ENCODE measurements at places on chromosomes 7 and 10. TPM values are rescaled to one million over a fixed set of nuclear protein-coding genes. Genes with fewer than 3 reads are reported as not detected.

CC2D2B gene
- 0.15 TPM for total RNA-seq

C10orf105 gene
- 0.07 TPM for total RNA-seq

DNA sequence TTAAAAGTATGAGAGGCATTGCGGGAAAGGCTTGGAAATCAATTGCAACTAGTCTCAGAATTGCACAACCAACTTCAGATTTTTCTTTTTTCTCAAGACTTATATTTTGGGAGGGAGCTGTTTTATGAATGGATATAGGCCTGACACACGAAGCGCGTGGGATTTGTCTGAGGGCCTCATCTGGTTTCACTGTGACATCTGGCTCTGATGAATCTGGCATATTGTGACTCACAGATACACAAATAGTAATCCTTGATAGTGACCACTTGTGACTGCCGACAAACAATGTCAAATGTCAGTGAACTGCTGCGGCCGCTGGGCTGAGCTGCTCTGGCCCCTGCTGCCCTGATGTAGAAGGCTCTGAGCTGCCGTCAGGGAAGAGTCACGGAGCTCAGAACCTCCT lies 655.1 kb downstream of the INHBA start:
- no peak for DNase-seq

DNA sequence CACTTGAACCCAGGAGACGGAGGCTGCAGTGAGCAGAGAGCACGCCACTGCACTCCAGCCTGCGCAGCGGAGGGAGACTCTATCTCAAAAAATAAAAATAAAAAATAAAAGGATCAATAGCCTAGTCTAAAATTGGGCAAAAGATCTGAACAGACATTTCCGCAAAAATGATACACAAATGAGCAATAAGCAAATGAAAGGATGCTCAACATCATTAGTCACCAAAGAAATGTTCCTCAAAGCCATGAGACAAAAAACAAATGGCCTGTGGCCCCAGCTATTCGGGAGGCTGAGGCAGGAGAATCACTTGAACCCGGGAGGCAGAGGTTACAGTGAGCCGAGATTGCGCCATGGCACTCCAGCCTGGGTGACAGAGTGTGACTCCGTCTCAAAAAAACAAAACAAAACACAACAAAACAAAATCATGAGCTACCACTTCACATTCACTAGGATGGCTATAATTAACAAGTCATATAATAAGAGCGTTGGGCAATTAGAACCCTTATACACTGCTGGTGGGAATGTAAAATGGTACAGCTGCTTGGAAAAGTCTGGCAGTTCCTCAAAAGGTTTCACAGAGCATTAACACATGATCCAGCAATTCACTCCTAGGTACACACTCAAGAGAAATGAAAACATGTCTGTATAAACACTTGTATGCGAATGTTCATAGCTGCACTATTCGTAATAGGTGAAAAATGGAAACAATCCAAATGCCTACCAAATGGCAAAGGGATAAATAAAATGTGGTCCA lies 3.1 kb downstream of the DAGLB start:
- DNase-seq, result no peak

ADRA2A gene
- total RNA-seq, result 14.3 TPM

DNA sequence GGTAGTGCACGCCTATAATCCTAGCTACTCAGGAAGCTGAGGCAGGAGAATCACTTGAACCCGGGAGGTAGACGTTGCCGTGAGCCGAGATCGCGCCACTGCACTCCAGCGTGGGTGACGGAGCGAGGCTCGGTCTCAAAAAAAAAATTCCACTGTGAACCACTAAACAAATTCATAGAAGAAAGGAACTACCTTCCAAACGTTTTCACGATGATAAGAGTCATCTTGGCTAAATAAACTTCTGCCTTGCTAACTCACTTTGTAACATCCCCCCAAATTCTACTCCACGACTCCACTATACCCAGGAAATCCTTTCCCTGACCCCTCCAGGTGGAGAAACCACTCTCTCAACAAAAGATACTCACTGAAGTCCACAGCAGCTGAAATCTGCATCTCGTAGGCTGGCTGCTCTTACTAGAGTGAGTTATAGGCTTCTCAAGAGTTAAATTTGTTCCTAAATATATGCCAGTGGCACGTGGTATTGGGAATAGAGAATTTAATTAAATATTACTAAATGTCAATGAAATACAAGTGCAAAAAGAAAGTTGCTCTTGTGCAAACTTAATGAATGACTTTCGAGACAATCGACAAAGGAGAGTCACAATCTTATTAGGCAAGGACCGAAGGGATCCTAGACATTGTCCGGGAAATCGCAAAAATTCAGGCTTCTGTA lies 1.6 kb upstream of the GTF2I start:
- no peak for DNase-seq

DNA sequence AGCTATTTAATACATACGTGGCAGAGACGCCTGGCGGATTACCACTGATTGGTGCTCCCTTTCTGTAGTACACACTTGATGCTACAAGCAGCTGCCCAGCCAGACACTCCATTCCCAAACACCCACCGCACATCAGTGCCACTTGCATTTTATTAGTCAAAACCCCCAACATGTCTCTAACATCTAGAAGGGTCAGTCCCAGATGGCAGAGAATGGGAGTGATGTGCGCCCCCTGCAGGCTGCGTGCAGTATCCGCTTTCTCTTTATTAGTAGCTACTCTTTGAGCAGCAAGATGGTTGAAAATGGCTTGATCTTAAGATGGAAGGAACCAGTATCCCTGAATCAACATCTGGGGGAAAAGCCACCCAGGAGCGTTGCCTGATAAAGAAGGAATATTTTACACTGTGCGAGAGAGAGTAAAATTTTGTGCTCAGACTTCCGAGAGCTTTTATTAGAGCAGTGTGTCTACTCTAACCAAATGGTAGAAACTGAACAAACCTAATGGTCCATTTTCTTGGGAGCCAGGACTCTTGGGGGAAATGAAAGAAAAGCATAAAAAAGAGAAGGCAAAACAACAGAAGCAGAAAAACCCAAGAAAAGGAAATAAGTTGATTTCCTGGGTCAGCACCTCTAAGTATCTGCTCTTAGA lies 78.3 kb downstream of the ST8SIA6 start:
- DNase-seq, result no peak

DNA sequence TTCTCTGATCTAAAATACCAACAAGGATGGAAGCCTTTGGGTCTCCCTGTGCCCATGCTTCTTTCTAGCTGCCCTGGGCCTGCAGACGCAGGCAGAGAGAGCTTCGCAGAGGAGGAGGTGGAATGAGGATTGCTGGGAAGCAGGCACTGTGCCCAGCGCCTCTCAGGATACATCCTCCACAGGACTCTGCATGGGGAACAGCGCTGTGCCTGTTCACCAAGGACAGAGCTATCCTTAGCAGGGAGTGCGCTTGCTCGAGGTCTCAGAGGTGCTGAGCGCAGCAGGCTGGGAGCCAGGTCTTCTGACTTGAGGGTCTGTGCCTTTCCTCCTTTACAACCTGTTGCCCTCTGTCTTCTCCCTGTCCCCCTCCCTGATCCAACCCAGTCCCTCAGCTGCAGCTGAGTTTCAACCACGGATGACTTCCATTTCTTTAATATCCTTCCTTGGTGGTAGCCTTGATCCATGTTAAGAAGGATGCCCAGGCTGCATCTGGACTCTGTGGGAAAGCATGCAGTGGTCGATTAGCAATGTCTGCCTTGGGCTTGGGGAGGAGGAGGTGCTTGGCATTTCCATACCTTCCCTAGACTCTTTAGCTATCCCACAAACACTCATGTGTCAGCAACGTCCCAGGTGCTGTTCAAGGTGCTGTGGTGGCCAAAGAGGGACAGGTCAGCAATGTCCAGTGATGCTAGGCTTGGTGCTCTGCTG lies 219.6 kb upstream of the GPR26 start:
- no peak for DNase-seq

DNA sequence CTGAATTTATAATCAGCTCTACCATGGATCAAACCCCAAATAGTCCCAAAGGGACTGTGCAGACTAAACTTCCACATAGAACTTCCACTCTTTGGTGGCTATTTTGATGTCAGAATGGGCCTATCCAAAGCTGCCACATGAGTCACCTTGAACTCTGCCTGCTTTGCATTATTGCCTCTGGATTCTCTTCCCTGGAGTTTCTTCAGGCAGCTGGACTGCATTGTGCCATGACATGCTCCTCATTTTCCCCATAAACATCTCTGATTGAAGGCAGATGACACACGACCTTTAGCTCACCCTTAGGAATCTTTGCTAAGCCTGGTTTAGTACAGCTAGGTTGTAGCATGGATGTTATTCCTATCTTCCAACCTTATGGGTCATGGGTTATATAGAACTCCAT lies 251.7 kb downstream of the FZD1 start:
- no peak for DNase-seq

DNA sequence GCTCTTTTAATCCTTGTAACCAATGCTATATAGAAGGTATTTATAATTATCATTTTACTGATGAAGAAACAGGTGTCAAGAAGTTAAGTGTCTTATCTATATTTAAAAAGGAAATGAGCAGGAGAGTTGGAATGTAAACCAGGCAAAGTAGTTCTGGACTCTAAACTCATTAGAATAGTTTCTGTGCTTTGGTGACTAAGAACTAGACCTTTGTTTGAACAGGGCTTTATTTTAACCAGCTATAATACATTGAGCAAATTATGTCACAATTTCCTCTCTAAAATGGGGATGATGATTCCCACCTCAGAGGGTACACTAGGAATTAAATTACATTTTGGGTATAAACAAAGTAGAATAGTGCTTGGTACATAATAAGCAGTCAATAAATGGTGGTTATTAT lies 236.0 kb downstream of the MAGI2 start:
- DNase-seq, result no peak

Measured in colonic mucosa (tissue), 4 donors.